ENCODE measurements at places on chromosomes 6 and 20. TPM values are rescaled to one million over a fixed set of nuclear protein-coding genes. Genes with fewer than 3 reads are reported as not detected.

DNA sequence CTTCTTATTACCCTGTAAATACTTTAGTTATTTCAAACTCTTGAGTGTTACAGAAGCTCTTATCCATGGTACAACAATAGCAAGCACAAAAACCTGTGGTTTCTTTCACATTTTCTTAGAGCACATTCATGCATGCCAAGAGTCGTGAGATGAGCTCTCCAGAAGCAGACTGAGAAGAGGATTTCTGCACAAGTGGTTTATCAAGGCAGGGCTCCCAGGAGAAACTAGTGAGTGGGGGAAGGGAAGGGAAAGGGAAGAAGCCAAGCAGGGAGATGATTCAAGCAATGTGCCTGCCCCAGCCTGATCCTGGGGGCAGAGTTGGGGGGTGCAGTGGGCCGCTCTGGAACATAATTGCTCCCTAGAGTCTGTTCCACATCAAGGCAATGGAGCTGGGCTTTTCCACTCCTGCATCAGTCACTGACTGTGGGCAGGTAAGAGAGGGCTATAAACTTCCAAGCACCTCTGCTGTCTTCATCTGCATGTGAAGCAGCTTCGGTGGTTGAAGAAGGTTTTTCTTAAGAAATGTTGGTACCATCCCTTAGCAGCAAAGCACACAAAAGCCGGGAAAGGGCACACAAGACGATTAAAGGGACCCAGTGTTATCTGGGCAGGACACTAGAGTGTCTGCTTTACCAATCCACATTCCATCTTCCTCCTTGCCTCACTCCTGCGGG lies 152.1 kb downstream of the PLCB4 start:
- no peak for DNase-seq

The GNAS-AS1 gene
- total RNA-seq: 1.2 TPM

The LGSN gene
- total RNA-seq: 0.82 TPM

The PTCHD4 gene
- total RNA-seq: 28.1 TPM

The CDH4 gene
- 22.8 TPM for total RNA-seq

GRCh38 chr20:54292185-54292584 lies 84.3 kb downstream of the PFDN4 start:
- DNase-seq: no peak

DNA sequence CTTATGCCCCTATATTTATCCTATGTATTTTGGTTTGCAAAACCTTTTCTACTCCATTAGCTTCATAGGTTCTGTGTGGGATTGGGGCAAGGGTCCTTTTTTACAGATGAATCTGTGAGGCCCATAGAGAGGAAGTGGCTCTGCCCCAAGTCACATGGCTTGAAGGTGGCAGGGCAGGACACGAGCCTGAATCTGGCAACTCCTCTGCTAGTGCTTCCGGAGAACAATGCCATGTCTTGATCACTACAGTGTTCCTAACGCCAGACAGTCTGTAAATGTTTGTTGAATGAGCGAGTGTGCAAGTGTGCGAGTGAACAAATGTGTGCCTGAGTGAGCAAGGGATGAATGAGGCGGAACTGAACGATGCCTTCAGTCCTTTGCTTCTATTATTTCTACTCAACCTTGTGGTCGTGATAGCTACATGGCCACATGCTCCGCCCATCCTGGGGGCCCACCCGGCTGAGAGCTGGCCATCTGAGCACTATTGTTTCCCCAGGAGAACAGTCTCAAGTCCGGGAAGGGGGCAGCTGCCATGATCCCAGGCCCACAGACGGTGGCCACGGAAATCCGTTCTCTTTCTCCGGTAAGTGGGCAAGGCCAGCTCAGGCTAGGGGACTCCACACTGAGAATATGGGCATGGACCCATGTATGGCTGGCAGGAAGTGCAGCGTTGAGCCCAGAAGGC lies 17.8 kb upstream of the AAR2 start:
- no peak for DNase-seq

- DNase-seq: no peak
Observed at GRCh38 chr20:4563534-4563933, 158.2 kb upstream of the PRND start.
